CD14-positive monocyte (primary cell): ENCODE measurements at places on chromosomes 13 and 19.

DNA sequence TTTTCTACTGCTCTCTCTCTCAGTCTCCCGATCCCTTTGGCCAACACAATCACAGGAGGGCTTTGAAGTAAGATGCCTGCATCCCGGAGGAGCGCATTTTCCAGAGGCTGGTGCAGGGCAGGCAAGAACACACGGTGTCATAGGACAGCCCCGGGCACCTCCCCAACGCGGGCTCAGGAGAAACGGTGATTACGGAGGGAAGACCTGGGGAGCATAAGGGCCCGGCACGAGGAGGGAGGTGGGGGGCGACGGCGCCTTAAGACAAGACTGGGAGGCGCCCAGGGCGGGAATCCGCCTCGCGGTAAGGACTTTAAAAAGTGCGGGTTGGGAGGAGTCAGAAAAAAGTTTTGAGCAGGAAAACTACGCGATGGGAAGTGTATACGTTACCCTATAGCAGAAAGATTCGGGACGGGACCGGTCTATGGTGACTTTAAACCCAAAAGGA lies 18.7 kb upstream of the ZNF888 start:
- H3K27ac ChIP-seq, result peak overlapping the region; percentile 92
- no peak for DNase-seq
- H3K4me1 ChIP-seq, result peaks cover 28% of the 10 kb centered on the region
- no peaks in the 10 kb centered on the region for H3K36me3 ChIP-seq
- H3K27me3 ChIP-seq, result no peaks in the 10 kb centered on the region

GRCh38 chr19:12783291-12783848 lies 7.9 kb upstream of the JUNB start:
- peak overlapping the region; percentile 95 for H3K27ac ChIP-seq
- H3K36me3 ChIP-seq, result no peaks in the 10 kb centered on the region
- H3K27me3 ChIP-seq, result no peaks in the 10 kb centered on the region
- peaks cover 91% of the 10 kb centered on the region for H3K4me1 ChIP-seq
- no peak for DNase-seq

DNA sequence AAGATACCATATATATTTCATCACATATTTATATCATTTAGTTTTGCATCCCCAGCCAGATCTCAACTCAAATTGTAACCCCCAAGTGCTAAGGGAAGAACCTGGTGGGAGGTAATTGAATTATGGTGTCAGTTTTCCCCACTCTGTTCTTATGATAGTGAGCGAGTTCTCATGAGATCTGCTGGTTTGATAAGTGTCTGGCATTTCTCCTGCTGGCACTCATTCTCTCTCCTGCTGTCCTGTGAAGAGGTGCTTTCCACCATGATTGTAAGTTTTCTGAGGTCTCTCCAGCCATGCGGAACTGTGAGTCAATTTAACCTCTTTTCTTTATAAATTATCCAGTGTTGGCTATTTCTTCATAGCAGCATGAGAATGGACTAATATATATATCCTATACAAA lies 462.5 kb upstream of the SLITRK5 start:
- no peak for DNase-seq
- H3K27ac ChIP-seq, result no peak overlapping the region

DNA sequence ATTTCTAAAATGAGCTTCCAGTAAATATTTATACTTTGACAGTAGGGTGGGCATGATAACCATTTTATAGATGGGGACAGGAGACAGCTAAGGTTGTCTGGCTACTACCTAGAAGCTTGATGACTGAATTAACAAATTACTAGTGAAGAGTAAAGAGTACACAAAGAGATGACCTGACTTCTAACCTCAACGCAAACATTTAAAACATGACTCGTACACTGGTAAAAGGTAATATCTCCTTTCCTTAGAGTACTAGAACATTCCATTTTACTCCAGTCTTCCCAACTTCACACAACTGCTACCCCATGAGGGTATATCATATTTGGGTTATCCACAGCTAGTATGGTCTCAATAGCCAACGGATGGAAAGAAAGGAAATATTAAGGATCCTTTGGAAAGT lies 258.9 kb downstream of the FOXO1 start:
- no peak overlapping the region for H3K4me3 ChIP-seq
- no peaks in the 10 kb centered on the region for H3K36me3 ChIP-seq
- no peaks in the 10 kb centered on the region for H3K27me3 ChIP-seq
- no peak overlapping the region for H3K27ac ChIP-seq
- peaks cover 17% of the 10 kb centered on the region for H3K4me1 ChIP-seq

DNA sequence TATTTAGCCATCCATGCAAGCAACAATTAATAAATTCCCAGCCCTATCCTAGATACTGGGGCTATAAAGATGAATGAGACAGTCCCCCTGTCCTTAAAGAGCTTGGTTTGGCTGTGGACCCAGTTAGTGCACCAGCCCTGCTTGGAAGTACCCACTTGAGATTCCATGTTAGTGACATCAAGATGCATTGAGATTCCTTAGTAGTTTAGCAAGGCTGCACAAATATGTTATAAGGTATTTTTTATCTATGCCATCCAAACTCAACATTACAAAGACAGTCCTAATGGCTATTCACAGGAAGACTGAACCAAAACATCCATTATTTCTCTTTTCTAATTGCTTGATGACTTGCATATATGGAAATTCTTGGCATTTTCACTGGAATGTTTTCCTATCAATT lies 48.8 kb upstream of the RAP2A start:
- peaks cover 51% of the 10 kb centered on the region for H3K4me1 ChIP-seq
- no peaks in the 10 kb centered on the region for H3K27me3 ChIP-seq
- peak overlapping the region; percentile 56 for H3K27ac ChIP-seq

GRCh38 chr13:108987517-108987916 lies 358.1 kb downstream of the MYO16 start:
- DNase-seq, result no peak
- H3K4me3 ChIP-seq, result no peak overlapping the region
- no peaks in the 10 kb centered on the region for H3K27me3 ChIP-seq
- no peaks in the 10 kb centered on the region for H3K36me3 ChIP-seq
- no peaks in the 10 kb centered on the region for H3K4me1 ChIP-seq

DNA sequence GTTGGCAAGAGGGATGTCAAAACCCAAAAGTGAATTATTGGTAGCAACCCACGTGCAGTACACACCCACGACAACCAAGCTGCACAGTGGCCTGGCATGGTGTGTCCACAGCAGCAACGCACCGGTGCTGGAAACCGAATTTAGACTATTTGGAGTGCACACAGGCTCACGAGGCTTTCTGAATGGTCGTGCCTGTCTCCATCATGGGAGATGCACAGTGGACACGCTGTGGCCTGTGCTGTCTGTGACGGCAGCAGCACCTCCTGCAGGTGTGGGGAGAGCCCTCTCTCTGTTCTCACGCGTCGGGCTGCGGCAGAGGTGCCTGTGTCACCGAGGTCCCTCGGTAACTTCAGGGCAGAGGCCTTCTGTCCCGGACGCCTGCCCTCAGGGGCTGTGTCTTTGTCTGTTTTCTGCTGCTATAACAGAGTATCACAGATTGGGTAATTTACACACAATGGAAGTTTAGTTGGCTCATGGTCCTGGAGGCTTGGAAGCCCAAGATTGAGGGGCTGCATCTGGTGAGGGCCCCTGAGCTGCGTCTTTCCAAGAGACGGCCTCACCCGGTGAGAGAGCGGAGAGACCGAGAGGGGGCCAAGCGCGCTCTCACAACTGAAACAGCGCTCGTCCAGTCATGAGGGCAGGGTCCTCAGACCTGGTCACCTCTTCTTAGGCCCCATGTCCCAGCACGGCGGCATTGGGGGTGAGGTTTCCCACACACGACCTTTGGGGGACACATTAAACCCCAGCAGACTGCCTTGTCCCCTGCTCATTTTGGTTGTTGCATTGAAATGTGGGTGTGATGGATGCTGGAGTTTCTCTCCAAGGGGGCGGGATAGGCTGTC lies 9.1 kb upstream of the MCF2L start:
- no peak for DNase-seq
- H3K27me3 ChIP-seq, result no peaks in the 10 kb centered on the region
- no peaks in the 10 kb centered on the region for H3K36me3 ChIP-seq
- no peak overlapping the region for H3K27ac ChIP-seq
- H3K4me3 ChIP-seq, result no peak overlapping the region
- no peaks in the 10 kb centered on the region for H3K4me1 ChIP-seq

GRCh38 chr13:37201081-37201480 lies 95.6 kb upstream of the CSNK1A1L start:
- no peaks in the 10 kb centered on the region for H3K4me1 ChIP-seq
- H3K36me3 ChIP-seq, result no peaks in the 10 kb centered on the region
- no peak overlapping the region for H3K4me3 ChIP-seq
- no peak overlapping the region for H3K27ac ChIP-seq
- no peak for DNase-seq

DNA sequence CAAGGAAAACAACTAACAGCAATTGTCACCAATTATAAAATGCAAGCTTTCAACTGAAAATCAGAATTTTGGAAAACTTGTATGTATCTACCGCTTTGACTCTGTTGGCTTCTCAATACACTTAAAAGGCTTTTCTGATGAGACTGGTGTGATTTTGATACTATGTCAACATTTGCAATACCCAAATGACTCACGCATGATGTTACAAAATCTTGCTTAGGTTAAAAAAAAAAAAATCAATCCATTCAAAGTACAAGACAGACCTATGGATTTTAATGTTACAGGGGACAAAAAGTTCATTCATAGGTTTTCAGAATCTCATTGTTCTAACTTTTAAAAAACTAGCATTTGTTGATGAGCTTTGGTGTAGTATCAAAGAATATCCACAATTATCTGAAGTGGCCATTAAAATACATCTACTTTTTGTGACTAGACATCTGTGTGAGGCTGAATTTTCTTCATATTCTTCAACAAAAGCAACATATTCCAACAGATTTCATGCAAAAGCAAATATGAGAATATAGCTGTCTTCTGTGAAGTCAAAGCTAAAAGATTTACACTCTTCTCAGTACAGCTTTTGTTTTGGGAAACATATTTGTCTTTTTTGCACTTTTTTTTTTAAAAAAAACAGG lies 10.7 kb downstream of the ELF1 start:
- H3K4me3 ChIP-seq, result no peak overlapping the region
- peaks cover 96% of the 10 kb centered on the region for H3K4me1 ChIP-seq
- peak overlapping the region; percentile 14 for H3K27ac ChIP-seq
- no peaks in the 10 kb centered on the region for H3K27me3 ChIP-seq

DNA sequence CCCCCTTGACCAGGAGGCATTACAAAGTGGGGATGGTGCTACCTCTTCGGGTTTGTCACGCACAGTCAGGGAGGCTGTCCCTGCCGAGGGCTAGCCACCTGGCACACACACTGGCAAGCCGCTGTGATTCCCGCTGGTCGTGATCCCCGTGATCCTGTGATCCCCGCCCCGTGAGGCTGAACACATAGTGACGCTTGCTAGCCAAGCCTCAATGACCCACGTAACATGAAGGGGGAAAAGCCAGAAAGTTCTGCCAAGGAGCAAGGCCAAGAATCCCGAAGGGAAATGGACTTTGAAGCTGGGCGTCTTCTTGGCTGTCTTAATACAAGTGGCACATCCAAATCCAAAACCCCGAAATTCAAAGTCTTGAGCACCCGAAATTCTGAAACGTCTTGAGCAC lies 13.7 kb downstream of the LDLR start:
- no peak overlapping the region for H3K4me3 ChIP-seq
- no peaks in the 10 kb centered on the region for H3K27me3 ChIP-seq
- peaks cover 72% of the 10 kb centered on the region for H3K36me3 ChIP-seq
- DNase-seq, result no peak

DNA sequence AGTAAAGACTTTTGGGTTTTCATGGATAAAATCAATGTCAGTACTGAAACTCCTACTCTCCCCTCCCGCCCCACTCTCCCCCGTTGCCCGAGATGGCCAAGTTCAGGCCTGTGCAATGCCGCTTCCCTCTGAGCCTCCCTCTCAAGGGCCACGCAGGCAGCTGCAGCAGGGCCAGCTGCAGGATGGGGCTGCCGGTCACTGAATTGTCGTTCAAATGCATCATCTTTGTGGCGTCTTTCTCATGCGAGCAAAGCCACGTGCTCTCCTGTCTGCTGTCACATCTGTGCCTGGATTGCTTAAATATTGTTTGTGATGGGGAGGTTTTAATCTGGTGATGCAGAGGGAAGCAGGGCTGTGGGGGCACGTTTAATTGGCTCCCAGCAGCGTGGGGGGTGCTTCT lies 26.6 kb downstream of the SHISA2 start:
- H3K36me3 ChIP-seq, result no peaks in the 10 kb centered on the region
- no peak for DNase-seq
- no peak overlapping the region for H3K27ac ChIP-seq
- no peaks in the 10 kb centered on the region for H3K4me1 ChIP-seq
- no peaks in the 10 kb centered on the region for H3K27me3 ChIP-seq

- no peak for DNase-seq
- peaks cover 87% of the 10 kb centered on the region for H3K36me3 ChIP-seq
- H3K27ac ChIP-seq, result no peak overlapping the region
- no peak overlapping the region for H3K4me3 ChIP-seq
- no peaks in the 10 kb centered on the region for H3K27me3 ChIP-seq
- H3K4me1 ChIP-seq, result peaks cover 2% of the 10 kb centered on the region
Observed at GRCh38 chr13:32525766-32526165, 12.8 kb downstream of the N4BP2L2 start.

DNA sequence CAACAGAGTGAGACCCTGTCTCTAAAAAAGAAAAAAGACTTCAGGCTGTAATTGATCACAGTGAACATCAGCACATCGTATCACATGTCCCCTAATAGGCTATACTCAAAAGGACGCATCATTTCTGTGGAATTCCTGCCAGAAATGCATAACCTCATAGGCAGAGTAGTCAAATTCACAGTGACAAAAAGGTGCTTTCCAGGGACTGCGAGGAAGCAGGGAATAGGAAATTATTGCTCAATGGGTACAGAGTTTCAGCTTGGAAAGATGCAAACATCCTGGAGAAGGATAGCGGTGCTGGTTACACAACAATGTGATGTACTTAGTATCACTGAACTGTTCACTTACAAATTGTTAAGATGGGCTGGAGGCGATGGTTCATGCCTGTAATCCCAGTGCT lies 41.1 kb upstream of the MRI1 start:
- no peak overlapping the region for H3K27ac ChIP-seq
- H3K36me3 ChIP-seq, result no peaks in the 10 kb centered on the region

- H3K27ac ChIP-seq, result no peak overlapping the region
- H3K4me3 ChIP-seq, result no peak overlapping the region
- DNase-seq, result no peak
Observed at GRCh38 chr13:39886336-39886735, 230.9 kb downstream of the COG6 start.

- no peak overlapping the region for H3K27ac ChIP-seq
- DNase-seq, result no peak
- no peaks in the 10 kb centered on the region for H3K27me3 ChIP-seq
- no peak overlapping the region for H3K4me3 ChIP-seq
Observed at GRCh38 chr19:5983367-5983955, 5.5 kb upstream of the RANBP3 start.

DNA sequence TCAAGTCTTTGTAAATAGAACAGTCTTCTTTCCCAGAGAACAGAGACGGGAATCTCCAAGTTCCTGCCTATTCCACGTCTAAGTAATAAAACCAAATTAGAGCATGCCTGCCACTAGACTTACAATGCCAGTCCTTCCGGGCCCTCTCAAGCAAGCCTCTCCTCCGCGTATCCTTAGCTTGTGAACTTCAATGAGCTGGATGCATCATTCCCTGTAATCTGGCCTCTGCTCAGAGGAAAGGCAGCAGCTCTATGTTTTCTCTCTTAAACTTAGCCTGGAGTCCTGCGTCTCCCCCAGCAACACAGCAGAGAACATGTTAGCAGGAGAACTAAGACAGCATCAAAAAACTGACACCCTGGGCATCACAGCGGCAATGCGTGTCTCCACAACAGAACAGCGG lies 8.2 kb downstream of the NALCN start:
- H3K36me3 ChIP-seq, result no peaks in the 10 kb centered on the region
- no peaks in the 10 kb centered on the region for H3K4me1 ChIP-seq
- H3K27me3 ChIP-seq, result no peaks in the 10 kb centered on the region
- no peak overlapping the region for H3K27ac ChIP-seq
- no peak for DNase-seq

GRCh38 chr13:61756031-61756430 lies 340.4 kb upstream of the PCDH20 start:
- H3K36me3 ChIP-seq, result no peaks in the 10 kb centered on the region
- DNase-seq, result no peak
- H3K4me3 ChIP-seq, result no peak overlapping the region
- no peaks in the 10 kb centered on the region for H3K4me1 ChIP-seq
